ENCODE measurements at places on chromosomes 4 and X.

DNA sequence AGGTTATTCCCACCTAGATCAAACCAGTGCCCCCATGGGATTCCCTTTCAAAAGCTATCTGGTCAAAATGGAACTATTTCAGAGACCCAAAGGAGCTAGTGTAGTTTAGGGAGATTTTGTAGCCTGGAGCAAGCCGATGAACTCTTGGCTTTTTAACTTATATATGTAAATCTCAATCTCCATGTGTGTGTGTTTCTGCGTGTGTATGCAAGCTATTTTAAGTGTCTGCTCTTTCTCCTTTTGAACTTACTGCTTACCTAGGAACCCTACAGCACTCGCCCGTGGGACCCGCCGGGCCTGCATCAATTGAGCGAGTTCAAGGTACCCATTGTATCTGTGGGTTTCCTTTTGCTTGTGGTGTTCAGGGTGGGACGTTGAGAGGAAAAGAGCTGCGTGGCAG is 10.4 kb downstream of the CSTF2 start:
- no peak for DNase-seq

GRCh38 chr4:7770224-7771050 is 169.2 kb downstream of the AFAP1 start:
- no peak for DNase-seq

DNA sequence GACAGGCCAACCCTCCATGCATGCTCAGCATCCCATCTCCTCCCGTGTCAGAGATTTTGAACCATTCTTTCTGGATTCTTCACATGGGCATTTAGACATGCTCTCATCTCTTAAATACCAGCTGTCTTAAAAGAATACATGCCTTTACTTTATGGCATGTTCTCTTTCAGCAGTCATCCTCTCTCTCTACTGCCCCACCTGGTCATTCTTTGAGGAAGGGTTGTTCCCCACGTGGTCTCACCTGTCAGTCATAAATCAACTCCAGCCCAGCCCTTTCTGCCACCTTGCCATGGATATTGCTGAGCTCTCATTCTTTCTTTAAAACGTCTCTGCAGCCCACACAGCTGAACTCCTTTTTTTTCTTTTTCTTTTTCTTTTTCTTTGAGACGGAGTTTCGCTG is 111.3 kb downstream of the ARHGAP10 start:
- no peak for DNase-seq

GRCh38 chr4:40130401-40131036 is 66.3 kb upstream of the RHOH start:
- DNase-seq = no peak

GRCh38 chrX:153392642-153393321 is 8.4 kb downstream of the PNMA6E start:
- DNase-seq = no peak

- no peak for DNase-seq
Measured at GRCh38 chr4:114599903-114600552, 1.4 kb downstream of the UGT8 start.

- DNase-seq = no peak
Measured at GRCh38 chr4:46417848-46418247, 27.9 kb upstream of the GABRA2 start.

DNA sequence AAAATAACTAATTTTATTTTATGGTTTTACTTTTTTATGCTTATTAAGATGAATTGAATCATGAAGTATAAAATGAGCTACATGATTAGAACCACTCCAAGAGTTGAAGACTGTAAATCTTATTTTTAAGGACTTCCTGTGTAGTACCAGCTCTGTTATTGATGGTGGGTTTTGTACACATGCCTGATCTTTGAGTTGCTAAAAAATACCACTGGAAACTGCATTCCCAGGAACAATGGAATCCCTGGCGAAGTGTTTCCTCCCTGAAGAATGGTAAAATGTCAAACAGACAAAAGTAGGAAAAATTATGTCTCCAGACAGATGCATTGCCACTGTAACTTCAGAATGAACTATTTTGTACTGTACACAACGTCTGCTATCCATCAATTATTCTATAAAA is 935.4 kb upstream of the TENM3 start:
- DNase-seq = no peak
